NCI-H510A treated with DMSO at 0.1 percent for 48 hours (cell line): ENCODE measurements at places on chromosomes 1 and 21.
A peak's percentile ranks its signal among the peaks of the same experiment; 100 is the strongest.

DNA sequence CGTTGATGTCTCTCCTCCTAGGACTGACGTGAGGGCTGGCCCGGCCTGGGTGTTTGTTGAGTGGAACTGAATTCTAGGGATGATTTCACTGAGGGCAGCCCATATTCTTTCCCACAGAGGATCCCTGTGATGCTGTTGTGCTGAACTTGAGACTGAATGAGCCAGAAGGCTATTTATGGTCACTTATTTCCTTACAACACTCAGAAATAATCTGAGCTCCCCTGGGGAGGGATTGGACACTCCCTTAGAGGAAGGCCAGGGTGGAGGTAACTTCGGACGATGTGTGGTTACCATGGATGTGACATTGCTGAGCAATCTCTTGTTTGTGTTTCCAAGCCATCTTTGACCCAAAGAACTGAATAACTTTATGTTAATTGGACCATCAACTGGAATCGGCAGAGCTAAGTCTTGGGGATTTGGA lies 5.1 kb upstream of the TMCO4 start:
- DNase-seq, result no peak

- DNase-seq, result no peak
Observed at GRCh38 chr1:228554107-228554506, 66.9 kb downstream of the RNF187 start.

- DNase-seq, result no peak
Observed at GRCh38 chr1:111506561-111506960, 3.1 kb upstream of the ADORA3 start.

DNA sequence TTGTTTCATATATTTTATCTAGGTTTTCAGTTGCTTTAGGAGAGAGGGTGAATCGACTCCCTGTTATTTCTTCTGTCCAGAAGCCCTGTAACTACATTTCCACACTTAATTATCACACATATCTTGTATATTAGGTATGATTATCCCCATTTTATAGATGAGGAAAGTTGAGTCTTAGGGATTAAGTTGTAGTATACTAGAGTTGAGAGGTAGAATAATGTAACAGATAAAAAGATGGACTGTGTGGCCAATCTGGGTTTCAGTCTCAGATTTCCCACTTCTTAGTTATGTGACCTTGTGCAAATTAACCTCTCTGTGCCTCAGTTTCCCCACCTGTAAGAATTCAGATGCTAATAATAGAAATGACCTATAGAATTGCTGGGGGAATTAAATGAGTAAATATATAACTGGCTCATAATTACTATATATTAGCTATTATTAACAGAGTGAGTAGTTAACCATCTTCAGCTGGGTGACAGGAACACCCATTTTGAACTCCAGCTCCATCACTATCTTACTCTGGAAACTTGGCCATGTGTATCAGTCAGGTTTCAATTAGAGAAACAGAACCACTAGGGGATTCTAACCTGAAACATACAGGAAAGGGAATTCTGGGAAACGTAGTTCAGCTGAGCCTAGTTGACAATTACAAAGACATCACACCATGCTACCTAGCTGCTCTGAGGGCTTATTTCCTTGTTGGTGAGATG lies 20.4 kb upstream of the FOXO6 start:
- peak; percentile 52 for DNase-seq

DNA sequence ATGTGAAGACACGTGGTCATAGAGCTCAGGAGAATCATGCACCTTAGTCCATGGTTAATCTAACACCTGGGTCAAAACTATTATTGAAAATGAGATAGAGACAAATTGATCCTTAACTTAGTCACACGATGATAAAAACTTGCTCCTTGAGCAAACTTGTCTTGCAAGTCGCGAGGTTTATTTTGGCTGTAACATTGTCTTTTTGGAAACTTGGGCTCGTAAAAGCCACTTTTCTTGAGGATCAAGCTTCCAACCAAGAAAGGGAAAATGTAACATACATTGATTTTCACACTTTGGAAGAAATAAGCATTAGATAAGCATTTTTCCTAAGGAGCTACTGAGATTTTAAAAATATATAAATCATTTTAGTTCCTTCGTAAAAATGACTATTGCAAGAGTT lies 19.9 kb upstream of the CENPF start:
- no peak for DNase-seq

GRCh38 chr1:244339776-244340175 lies 111.9 kb downstream of the ADSS2 start:
- DNase-seq, result no peak

- no peak for DNase-seq
Observed at GRCh38 chr21:43921571-43921978, 56.6 kb downstream of the AGPAT3 start.

DNA sequence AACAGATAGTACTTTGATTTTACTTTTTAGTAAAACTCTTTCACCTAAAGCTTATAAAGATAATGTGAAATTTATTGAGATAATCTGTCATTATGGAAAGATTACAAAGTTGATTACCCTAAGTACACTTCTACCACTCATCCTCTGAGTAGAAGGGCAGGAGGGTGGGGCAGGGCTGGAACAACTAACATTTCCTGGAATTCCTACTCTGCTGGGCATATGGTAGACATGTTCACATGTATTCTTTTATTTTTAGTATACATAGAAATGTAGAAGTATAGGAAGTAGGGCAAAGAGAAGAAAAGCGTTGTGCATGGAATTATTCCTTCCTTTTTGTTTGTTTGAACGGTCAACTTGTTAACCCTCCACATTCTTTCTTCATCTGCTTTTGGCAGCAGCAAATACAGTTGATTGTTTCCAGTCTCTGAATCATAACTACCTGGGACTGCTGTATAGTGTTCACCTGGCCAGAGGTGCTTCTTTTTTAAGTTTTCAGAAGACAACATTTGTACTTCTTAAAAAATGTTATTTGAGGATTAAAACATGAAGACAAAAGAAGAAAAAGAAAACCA lies 85.1 kb downstream of the POU2F1 start:
- no peak for DNase-seq

DNA sequence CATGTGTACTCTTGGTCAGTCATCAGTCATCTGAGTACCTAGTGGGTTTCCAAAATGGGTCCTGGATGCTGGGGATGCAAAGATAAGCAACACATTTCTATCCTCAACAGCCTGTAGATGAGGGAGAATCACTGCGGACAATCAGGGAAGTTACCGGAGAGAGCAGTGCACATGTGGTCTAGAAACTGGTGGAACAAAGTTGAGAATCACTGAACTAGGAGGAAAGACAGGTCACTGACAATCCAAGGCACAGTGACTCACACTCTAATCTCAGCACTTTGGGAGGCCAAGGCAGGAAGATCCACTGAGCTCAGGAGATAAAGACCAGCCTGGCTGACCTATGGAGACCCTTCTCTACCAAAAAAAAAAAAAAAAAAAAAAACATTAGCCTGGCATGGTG lies 31.4 kb upstream of the LGALS8 start:
- no peak for DNase-seq

- no peak for DNase-seq
Observed at GRCh38 chr1:208465786-208466590, 221.8 kb upstream of the PLXNA2 start.

DNA sequence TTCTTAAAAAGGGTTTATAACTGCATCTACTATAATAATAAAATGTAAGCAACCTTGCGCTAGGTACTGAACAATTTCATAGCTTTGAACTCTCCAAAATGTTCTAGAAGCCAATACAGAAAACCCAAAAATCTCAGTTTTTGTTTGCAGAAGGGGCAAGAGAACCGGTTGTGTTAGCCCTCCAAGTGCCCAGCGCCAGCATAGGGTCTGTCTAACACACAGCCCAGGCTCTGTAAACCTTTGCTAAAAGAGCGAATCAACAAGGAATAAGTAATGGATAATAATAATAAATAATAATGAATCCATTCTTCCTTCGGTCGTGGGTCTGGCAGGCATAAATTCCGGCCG lies 333 bp upstream of the CHAF1B start:
- no peak for DNase-seq

DNA sequence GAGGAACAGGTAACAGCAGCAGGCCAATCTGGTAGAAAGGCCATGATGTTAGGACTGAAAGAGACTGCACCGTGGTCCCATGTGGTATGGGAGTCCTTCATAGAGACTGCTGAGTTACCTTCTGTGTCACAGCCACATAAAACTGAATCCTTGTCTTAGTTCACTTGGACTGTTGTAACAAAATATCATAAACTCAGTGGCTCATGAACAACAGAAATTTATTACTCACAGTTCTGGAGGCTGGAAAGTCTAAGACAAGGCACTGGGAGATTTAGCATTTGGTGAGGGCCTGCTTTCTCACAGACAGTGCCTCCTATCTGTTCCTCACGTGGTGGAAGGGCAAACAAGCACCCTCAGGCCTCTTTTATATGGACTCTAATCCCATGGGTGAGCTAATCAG lies 67.5 kb downstream of the CD2 start:
- no peak for DNase-seq

GRCh38 chr1:217929213-217929885 lies 298.2 kb downstream of the SPATA17 start:
- DNase-seq, result no peak

DNA sequence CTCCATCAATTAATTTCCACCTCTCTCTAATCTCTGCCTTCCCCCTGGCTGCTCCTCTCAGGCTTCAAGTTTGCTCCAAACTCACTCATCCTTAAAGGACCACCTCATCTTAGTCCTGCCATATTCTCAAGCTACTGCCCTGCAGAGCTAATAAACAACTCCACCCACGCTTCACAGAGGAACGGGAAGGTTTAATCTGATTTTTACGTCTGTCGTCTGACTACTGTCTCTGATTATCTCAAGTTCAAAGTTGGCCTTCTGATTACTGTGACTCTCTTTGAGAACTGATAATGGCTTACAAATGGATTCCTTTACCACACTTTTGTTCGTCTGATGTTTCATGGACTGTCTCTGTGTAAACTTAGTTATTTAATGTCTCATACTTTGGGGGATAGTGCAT lies 7.6 kb upstream of the CPT2 start:
- no peak for DNase-seq

GRCh38 chr1:234149217-234149616 lies 224.0 kb upstream of the COA6 start:
- no peak for DNase-seq

DNA sequence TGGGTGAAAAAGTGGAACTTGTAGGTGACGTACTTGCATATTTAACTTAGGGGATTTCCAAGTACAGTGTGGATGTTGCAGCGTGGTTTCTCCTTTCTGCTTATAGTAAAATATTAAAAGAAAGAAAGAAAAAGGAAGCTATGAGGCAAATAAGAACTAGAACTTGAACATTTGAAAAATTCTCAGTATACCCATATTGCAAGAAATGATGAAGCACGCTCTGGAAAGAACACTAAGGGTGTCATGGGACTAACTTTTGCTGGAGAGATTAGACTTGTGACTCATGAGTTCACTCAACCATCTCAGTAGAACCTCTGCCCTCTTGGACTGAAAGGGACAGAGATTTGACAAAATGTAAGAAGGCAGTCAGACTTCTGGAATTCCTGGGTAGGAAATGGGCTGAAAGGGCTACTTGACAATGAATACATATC lies 704.5 kb upstream of the ADGRL4 start:
- DNase-seq, result no peak
